ENCODE measurements at places on chromosomes 1 and 21.

DNA sequence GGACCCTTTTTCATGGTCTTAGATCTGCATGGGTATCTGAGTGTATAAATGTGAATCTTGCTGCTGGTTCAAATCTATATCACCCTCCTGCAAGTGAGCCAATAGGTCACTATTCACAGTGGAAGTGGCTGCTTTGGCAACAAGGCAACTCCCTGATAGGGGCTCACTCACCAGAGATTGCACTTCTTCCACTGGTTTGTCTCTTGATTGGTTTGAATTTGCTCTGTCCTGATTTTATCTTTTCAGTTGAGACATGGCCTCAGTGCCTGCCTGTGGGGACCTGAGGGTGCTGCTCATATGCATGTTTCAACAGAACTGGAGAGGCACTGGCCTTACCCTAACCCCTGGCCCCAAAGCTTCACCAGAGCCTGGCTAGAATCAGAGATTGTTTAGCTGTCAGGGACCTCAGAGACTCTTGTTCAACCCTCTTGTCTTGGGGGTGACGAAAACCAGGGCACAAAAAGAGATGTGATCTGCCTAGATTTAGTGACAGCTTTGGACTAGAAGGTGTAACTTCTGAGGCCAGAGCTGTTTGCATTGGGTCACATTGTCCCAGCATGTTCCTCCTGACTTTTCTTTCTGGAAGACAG is 16.9 kb downstream of the AVPR1B start:
- no peak for DNase-seq

- no peak for DNase-seq
Observed at GRCh38 chr1:231563247-231563646, 34.8 kb downstream of the TSNAX start.

DNA sequence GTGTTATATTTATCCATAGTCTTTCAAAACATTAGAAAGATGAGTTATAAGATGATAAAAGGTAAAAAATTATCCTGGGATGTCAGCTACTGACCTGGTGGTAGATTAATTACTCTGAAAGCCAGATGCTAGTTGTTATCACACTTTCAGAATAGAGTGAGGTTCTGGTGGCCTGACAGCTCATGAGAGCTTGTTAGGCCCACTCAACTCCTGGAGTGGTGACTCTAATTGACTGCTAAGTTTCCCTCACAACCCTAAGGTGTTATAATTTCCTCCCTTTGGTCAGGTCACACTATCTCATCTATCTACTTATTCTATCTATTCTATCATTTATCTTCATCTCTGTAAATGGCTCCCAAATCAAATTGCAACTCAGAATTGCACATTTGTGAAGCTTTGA is 90.1 kb downstream of the ZNF648 start:
- DNase-seq, result no peak

GRCh38 chr1:197269053-197269452 is 1.0 kb downstream of the CRB1 start:
- DNase-seq, result no peak

DNA sequence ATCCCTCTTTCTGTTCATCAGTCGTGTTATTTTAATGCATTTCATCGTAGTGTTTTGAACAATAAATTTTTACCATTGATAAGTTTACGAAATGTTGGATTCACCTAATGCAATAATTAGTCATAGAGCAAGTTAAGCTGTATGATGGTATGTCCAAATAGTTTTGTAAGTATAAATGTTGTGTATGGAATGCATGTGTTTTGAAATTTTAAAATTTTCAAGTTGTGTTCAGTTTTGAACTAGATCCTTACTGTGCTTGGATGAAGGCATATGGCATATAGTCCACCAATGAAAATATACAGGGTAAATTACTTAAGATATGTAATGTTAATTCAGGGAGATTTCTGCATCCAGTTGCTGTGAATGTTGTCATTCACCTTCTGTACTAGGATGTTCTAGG is 2.3 kb downstream of the ZMYM4 start:
- DNase-seq, result no peak

GRCh38 chr1:237670302-237670701 is 220.4 kb downstream of the ZP4 start:
- no peak for DNase-seq

GRCh38 chr1:93001893-93002292 is 40.6 kb upstream of the DIPK1A start:
- no peak for DNase-seq

GRCh38 chr1:223761411-223761810 is 49.1 kb downstream of the CAPN2 start:
- DNase-seq, result no peak

GRCh38 chr21:27673581-27673980 is 706.7 kb upstream of the ADAMTS5 start:
- DNase-seq, result no peak

DNA sequence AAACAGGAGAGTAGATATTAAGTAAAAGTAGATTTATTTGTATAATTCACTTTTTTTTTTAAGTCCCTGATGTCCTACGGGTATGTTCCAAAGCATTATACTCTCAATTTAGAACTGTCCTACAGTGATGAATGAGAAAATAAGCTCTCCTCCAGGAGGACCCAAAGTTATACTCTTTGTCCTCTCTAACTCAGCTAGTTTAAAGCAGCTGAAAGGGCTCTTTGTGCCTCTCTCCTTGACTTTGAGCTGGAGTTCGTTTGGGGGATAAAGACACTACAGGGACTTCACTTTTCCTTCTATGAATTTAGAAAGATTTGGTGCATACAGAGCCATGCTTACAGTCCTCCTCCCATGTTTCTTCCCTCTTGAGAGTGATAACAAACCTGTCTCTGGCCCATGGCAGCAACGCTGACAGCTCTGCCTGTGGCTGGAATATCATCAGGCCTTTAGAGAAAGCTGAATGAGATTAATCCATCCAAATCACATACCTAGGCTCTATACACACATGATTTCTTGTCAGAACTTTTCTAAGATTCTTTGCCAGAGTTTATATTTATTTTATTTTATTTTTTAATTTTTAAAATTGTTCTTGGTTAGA is 134.3 kb downstream of the PIK3R3 start:
- DNase-seq, result no peak

- no peak for DNase-seq
Observed at GRCh38 chr1:28126783-28127490, 38.5 kb upstream of the EYA3 start.

DNA sequence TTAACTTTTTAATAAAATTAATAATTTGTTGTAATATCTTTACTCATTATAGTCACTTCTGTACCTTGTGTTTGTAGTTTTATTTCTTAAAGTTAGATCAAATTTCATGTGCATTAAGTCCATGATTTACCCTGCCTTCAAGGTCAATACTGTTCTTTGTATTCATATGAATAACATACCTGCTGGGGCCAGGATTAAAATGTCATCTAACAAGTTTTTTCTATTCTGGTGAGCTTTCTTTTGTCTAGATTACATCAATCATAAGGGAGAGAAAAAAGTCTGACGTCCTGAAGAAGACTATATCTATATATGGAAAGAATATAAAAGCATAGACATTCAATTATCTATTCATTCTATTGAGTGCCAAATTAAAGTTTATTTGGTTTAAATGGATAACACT is 232.6 kb downstream of the COL11A1 start:
- DNase-seq, result no peak

GRCh38 chr1:178612261-178612660 is 99.4 kb downstream of the TEX35 start:
- no peak for DNase-seq

- no peak for DNase-seq
Observed at GRCh38 chr1:116706123-116706522, 38.6 kb upstream of the IGSF3 start.

DNA sequence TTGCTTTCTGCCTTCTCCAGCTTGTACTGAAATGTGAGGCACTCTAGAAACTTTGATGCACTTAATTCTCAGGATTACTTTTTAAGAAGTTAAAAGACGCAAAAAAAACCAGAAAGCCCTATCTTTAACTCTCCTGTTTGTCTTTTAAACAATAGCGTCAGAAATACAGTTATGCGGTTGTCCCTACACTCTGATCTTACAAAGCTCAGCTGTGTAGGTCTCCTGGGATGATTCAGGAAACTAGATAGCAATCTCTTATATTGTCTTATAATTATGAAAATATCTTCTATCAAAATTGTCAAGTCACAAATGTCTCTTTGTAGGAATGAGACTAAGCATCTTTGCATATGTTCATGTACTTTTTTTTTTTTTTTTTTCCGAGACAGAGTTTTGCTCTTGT is 26.9 kb upstream of the RCAN3 start:
- no peak for DNase-seq

DNA sequence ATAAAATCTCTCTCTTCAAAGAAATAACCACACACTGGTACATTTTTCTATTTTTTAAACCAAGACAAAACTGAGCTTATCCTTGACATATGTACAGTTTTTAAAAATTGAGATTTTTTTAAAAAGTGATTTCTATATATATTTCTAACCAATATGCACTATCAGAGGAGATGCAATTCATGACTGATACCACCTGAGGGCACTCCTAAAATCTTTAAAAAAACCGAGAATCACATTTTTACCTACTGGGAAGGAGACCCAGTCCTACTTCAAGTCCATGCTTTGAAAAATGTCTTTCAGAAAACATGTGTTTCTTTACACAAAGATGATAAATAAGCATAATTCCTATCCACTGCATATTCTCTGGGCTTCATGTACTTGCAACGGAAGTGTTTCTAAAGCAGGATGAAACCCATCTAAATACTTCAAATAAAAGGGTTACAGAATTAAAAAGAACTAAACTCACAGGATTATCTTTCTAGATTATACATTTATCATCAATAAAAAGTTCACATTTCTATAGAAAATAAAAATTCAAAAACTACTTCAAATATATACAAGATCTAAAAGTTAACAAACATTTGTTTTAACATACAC is 98.6 kb downstream of the ENAH start:
- DNase-seq, result no peak

DNA sequence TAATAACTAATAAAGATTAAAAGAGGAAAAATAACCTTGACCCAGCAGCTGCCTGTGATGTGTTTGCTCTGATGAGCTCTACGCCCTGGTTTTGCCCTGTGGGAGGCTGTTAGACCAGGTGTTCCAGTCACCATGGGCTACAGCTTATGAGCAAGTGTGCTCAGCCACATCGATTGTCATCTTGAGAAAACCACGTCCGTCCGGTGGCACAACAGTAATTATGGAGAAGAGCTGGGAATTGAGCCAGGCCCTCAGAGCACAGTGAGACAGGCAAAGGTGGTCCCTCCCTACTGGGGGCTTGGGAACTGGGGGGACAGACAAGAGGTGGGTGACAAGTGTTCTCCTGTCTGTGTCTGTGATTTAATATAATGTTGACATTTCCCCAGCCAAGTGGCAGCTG is 420.5 kb downstream of the MATN1 start:
- no peak for DNase-seq

DNA sequence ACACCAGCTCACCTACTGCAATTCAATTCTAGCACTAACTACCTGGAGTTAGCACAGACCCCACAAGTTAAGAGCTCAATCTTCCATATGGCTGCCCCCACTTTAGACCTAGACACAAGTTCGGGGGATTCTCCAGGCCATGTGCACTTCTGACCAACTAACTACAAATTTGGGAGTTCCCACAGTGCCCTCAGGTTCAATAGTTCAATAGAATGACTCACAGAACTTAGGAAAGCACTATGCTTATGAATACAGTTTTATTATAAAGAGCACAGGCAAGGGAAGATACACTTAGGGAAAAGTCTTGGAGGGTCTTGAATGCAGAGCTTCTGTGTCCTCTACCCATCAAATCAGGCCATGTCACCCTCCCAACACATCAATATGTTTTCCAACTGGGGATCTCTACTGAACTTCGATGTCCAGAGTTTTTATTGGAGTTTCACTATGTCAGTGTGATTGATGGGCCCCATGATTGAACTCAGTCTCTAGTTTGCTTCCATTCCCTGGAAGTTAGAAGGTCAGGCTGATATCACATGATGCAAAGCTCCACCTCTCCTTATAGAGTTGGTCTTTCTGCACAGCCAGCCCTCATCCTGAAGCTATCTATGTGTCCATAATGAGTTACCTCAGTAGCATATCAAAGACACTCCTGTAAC is 46.1 kb downstream of the RAVER2 start:
- no peak for DNase-seq

DNA sequence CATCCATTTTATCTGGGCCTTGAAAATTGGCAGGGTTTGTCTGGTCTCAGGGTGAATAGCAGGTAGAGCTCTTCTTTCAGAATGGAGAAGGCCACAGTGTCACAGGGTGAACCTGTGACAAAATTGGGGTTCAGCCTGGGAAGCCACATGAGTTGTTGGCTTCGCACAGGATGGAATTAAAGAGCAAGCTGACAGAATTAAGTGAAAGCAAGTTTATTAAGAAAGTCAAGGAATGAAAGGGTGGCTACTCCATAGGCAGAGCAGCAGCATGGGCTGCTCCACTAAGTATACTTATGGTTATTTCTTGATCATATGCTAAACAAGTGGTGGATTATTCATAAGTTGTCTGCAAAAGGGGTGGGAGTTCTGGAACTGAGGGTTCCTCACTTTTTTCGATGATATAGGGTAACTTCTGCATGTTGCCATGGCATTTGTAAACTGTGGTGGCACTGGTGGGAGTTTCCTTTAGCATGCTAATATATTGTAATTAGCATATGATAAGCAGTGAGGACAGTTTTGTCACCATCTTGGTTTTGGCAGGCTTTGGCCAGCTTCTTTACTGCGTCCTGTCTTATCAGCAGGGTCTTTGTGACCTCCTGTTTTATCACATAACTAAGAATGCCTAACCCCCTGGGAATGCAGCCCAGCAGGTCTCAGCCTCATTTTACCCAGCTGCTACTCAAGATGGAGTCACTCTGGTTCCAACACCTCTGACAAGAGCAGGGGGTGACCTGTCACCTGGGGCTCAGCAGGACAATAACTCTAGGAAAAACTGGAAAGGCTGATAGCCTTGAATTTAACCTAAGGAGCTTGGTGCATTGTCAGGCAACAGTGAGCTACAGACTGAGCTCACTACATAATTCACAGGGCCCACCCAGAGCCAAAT is 5.1 kb downstream of the IFNAR2 start:
- no peak for DNase-seq

- peak; percentile 85 for DNase-seq
Observed at GRCh38 chr1:172145231-172145651, 275.2 kb upstream of the C1orf105 start.

DNA sequence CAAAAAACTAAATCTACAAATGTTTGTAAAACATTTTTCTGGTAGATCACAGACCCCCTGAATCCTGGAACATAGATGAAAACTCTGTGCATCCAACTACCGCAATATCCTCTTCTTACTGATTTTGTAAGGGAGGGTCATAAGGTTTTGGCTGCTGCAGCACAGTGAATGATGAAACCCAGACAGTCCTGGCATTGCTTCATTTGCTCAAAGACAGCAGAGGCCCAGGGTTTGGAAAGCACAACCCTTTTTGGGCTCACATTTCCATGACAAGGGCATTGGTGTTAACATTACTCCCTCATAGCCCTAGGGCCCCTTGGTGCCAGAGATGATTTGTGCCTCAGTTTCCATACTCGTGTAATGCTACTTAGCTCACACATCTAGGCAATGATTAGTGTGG is 51.2 kb downstream of the PLXNA2 start:
- no peak for DNase-seq

- no peak for DNase-seq
Observed at GRCh38 chr1:51756290-51756689, 122.2 kb downstream of the NRDC start.

All from right hindlimb (tissue), 1 donor.